ENCODE measurements at places on chromosomes 6 and 20.

GRCh38 chr6:144568241-144568640 is 283.1 kb downstream of the UTRN start:
- DNase-seq: no peak

- DNase-seq: peak; percentile 64
Observed at GRCh38 chr6:30814146-30815040, 69.9 kb upstream of the DDR1 start.

DNA sequence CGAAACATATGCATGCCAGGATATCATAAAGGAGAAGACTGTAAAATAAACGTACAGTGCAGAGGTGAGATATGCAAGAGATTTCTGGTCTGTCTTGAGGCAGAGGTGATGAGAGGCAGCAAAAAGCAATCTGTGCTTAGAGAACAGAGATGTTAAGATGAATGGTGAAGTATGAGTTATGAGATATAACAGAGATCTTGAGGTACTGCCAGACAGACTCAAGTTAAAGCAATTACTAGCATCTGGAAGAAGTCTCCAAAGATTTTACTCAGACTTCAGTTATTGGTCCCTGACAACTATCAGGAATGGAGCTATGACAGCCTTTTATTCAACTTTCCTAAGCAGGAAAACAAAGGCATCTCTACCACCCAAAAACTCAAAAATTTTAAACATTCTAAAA is 122.8 kb upstream of the DST start:
- DNase-seq: no peak

DNA sequence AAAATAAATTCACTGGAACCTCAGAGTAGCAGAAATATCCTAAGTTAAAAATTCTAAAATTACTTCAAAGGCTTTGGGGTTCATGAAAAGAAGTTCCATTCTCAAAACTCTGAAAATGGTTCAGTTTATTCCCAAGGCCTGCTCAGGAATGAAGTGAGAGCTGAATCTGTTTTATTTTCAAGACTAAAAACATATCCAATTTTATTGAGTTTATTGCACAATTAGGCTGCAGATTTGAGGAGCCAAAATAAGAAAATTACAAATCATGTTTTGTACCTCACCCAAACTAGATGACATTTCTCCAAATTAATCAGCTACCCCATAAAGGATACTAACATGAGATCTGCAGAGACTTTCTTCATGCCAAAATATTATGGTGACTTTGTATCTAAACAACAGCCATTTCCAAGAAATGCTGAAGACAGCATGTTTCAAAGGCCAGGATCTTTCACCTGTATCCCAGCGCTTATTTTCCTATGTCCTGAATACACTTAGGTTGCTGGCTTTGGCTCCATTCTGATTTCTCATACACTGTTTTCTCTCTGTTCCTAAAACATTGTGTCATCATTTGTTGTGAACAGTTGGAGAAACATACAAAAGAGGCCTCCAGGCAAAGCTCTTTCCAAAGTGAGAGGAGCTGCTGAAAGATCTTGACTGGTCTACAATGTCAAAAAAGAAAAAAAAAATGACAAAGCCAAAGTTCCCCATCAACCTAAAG is 85.7 kb upstream of the F13A1 start:
- no peak for DNase-seq

DNA sequence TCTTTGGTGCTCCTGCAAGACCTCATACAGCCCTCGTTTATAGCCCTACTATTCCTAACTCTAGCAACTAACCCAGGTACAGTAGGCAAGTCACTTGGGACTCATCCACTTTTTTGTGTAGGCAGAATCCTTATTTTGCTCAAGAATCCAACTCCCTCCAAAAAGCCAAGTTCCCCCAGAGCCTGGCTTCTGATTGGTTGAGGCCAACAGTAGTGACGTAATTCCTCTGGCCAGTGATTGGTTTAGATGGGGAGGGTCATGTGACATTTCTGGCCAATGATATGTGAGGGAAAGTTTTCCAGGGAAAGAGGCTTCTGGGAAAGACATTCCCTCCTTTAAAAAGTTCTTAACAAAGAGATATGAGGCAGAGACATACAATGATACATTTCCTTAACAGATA is 32.1 kb downstream of the KIAA1755 start:
- DNase-seq: no peak

DNA sequence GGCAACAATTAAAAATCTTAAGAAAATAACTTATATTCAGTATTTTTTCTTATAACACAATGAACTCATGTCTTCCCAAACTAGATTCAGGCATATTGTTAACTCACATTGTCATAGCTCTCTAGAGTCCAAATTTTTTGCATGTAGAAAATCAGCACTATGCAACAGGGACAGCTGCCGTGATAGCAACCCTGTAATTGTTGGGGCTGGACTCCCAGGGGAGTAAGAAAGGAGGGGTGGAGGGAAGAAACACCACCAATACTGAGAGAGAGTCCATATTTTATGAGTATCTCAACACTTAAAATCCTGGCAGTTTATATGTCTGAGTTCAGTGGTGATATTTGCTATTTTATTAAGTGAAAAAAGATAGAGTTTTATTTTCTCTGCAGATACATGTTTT is 89.6 kb upstream of the HS3ST5 start:
- DNase-seq: no peak

- no peak for DNase-seq
Observed at GRCh38 chr6:132320007-132320406, 81.3 kb downstream of the MOXD1 start.

All from CD4-positive, alpha-beta T cell treated with Interleukin-15 for 4 hours (primary cell).